Spinal cord (tissue), 10 donors: ENCODE measurements at places on chromosomes 6 and 20.
A peak's percentile ranks its signal among the peaks of the same experiment; 100 is the strongest.

DNA sequence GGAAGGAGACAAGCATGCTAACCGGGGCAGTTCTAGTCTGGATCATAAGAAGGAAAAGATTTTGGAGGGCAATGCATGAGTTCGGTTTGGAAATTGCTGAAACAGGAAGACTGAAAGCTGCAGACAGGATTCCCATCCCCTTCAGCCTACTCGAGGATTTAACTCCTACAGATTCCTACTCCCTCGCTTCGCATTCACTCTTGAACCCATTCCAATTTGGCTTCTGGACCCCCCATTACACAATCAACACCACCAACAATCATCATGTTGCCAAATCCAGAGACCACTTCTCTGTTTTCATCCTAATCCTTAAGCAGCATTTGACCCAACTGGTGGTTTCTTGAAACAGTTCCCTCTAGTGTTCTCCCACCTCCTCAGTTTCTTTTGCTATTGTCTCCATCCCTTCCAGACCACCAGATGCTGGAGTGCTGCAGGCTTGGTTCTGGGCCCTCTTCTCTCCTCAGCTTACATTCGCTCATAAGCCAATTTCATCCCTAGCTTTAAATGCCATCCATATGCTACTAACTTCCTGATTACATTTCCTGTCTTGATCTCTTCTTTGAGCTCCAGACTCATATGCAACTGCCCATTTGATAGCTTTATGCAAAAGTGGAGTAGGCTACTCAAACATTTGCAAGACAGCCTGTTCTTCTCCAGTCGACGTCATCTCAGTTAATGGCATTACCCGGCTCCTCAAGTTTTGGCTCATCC is 66.5 kb downstream of the DTNBP1 start:
- DNase-seq = no peak

DNA sequence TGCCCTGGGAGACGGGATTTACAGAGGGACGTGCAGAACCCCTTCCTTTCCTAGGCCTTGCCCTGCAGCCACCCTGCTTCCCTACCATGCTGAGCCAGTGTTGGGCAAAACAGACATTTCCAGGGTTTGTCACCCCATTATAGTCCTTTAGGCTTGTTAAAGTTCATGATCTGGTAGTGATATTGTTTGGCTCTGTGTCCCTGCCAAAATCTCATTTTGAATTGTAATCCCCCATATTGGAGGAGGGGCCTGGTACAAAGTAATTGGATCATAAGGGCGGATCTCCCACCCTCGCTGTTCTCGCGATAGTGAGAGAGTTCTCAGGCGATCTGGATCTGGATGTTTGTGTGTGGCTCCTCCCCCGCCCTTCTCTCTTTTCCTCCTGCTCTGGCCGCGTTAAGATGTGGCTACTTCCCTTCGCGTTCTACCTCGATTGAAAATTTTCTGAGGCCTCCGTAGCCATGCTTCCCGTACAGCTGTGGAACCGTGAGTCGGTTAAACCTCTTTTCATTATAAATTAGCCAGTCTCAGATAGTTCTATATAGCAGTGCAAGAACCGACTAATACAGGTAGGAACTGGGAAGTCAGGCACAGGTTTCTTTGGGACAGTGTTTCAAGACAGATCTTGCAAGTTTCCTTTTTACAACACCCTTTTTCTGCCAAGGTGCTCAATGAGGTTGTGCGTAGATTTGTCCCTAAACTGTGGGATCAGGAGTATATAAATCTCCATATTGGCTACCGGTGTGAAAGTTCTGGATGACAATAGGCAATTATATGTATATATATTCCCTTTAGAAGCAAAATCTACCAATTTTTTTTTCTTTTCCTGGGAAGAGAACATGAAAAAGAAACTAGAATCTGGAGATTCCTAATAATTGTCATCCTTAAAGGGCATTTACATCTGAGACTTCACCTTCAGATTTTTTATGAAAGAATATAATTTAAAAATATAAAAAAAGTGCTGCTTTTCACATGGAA is 152.1 kb downstream of the SAMD5 start:
- DNase-seq = no peak

DNA sequence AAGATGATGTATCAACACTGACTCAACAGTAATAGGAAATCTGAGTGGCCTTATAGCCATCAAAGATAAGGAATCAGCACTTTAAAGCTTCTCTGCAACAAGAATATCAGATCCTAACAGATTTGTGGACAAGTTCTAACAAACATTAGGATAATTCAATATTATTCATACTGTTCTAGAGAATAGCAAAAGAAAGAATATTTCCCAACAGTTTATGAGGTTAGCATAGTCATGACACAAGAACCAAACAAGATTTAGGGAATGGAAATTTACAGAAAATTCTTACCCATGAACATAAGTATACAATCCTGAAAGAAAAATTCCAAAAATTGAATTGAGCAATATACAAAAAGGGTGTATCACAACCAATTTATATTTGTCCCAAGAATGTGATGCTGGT is 64.3 kb upstream of the BTBD3 start:
- DNase-seq = no peak

GRCh38 chr20:30811885-30812671 is 445.4 kb upstream of the DEFB115 start:
- peak; percentile 6 for DNase-seq

GRCh38 chr20:36153736-36154699 is 522 bp upstream of the EPB41L1 start:
- peak; percentile 29 for DNase-seq

DNA sequence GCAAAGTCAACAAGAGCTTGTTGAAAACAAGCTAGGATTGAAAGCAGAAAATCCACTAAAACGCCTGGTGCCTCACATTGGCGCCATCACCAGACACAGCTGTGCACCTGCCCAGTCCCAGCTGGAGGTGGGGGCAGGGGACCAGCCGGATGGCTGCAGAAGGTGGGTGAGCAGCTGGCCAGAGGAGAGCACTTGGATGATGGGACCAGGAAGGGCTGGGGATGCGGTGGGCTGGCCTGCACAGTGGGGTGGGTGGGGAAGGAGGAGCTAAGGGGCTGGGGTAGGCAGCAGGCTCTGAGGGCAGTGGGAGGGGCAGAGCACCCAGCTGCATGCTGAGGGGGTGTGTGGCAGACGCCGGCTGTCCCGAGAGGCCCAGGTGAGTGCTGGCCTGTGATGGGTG is 7.1 kb downstream of the CABLES2 start:
- no peak for DNase-seq

DNA sequence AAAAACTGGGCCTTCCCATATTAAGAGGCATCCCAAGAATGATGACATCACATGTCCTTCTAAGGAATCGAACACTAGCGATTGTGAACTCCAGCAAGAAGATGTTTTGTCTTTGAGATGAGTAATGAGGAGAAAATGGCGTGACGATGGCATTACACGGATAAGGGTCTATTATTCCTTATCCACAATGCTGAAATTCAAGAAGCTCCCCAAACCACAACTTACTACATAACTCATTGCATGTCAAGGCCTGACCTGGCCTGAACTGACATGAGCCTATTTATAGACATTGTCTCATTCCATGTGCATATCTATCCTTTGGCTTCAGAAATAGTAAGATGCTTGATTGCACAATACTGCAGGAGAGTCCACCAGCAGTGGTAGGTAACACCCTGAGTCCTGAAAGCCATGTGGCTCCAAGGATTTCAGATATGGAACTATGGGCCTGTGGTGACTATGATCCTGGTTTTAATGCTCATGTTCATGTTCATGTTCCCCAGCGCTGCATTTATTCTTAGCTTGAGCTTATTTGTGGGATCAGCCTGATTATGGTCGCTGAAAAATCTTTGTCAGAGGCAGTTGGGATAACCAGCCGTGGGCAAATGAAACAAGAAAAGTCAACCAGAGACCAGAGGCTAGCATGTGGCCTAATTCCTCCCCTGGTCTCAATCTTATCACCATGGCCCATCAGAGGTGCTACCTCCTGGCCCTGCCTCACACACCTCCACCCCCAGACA is 183.2 kb upstream of the JARID2 start:
- no peak for DNase-seq

- no peak for DNase-seq
Measured at GRCh38 chr6:166490671-166491500, 95.6 kb downstream of the RAMACL start.

DNA sequence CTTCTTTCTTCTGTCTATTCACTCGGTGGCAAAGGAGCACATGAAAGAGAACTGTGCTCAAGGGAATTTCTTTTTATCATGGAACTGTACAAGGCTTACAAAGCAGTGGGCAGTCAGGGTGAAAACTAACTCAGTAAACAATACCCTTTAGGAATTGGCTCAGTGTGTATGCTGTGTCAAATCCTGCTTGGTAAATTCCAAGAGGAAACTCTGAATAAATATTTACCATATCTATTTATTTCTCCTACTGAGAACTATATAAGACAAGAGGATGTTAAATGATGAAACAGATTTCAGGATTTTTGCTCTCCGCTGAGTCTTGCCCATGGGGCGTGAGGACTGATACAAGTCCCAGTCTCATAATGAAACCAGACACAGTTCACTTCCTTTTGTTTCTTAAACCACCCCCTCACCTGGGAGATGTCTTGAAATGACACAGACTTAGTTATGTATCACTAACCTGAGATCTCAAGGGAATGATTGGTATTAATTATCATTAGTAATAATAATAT is 188.8 kb downstream of the BACH2 start:
- no peak for DNase-seq

- no peak for DNase-seq
Measured at GRCh38 chr6:36399970-36400369, 12.5 kb upstream of the ETV7 start.

- no peak for DNase-seq
Measured at GRCh38 chr6:106448000-106448426, 87.5 kb downstream of the CRYBG1 start.

GRCh38 chr6:166277892-166278578 is 30.2 kb downstream of the PRR18 start:
- no peak for DNase-seq

- peak; percentile 36 for DNase-seq
Measured at GRCh38 chr6:3750317-3751076, 1.0 kb downstream of the PXDC1 start.

DNA sequence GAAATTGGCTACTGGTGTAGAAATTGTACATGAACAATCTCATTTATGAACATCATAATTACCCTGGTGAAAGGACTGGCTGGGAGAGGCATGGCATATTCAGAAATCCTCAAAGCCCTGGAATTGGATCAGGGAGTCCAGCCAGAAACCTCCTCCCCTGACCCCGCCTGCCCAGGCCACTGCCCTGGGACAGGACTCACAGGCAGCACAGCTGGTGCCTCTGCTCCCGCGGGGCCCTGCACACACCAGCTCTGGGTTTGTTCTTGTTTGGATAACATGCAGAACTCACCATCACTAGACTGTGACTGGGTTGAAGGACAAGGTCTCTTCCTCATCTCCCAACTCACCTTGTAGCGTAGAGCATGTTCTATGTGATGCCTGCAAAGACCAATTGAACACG is 56.2 kb downstream of the AGPAT4 start:
- no peak for DNase-seq
